ENCODE measurements at places on chromosomes 5 and 9.

- DNase-seq, result no peak
Observed at GRCh38 chr5:122421374-122422079, 109.5 kb downstream of the SNCAIP start.

GRCh38 chr5:169914766-169915165, 65.5 kb downstream of the INSYN2B start:
- no peak for DNase-seq

- DNase-seq, result no peak
Observed at GRCh38 chr5:62168506-62169281, 137.3 kb upstream of the KIF2A start.

DNA sequence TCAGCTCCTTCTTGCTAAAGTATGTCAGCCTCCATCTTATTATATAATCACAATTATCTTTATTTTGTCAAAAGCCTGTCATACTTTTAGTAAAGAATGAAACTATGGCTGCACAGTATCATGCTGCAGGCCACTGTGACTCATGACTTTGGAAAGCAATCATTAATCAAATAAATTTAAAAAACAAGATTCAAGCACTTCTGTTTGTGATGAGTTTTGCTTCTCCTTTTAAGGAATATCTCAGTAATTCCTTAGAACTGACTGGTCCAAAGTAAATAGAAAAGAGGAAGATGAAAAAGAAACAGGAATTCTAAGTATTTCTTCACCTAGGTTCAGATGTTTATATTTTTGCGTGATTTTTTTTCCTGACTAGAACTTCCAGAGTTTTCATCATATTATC, 83.1 kb downstream of the EDIL3 start:
- no peak for DNase-seq

DNA sequence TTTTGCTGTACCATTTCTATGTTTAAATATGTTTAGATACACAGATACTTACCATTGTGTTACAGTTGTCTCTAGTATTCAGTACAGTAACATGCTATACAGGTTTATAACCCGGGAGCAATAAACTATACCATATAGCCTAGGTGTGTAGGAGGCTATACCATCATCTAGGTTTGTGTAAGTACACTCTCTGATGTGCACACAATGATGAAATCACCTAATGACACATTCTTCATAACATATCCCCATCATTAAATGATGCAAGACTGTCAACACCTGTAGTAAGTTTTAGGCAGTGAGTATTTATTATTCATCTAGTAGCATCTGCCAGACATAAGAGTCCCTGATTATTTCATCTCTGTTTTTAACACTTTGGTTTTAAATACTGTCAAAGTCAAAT, 7.3 kb upstream of the DHFR start:
- DNase-seq, result no peak

DNA sequence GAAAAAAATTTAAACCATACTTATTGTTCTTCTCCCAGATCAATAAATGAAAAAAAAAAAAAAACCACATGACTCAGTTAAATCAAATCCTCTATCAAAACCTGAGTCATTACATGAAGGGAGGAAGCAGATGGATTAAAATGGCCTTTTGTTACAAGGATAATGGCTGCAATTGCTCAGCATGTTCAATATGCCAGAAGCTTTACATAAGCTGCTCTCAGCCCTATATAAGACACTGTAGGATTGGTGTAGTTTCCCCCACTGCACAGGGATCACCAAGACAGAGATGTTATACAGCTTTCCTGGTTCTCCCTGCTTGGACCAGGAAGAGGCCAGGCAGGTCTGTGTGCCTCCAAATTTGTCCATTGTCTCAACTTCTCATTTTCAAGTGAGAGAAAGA, 101.6 kb upstream of the MAP1B start:
- DNase-seq, result no peak

DNA sequence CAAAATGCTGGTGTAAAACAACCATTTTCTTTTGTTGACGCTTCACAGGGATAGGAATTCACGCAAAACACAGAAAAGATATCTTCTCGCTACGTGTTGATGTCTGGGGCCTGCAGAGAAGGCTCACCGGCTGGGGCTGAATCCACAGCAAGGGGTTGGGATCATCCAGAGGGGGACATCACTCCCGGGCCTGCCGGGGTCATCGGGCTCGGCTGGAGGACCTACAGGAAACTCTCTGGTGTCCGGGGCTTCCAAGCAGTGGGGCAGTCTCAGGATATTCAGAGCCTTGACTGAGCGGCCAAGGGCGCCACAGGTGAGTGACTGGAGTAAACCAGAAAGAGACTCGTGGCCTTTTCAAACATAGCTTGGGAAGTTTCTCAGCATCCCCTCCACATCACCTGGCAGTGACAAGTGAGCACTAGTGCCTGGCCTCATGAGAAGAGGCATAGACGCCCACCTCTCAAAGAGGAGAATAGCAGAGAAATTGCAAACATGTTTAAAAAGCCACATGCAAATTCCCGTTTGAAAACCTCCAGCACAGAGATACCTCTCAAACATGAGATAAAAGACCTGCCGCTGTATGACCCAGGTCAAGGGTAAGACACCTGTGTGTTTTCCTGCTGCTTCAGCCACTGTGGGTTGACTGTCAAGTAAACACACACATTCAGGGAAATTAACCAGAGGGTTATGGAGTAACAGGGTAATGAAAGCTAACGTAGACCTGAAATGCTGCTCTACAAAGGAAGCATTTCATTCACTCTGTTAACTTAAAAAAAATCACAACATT, 50.8 kb upstream of the SIMC1 start:
- DNase-seq, result no peak

GRCh38 chr9:32289756-32290155, 94.7 kb upstream of the ACO1 start:
- no peak for DNase-seq

GRCh38 chr9:95157481-95158151, 159.9 kb downstream of the FANCC start:
- DNase-seq, result no peak

GRCh38 chr9:122201641-122202040, 27.1 kb downstream of the LHX6 start:
- DNase-seq, result no peak

GRCh38 chr5:96447949-96448348, 14.9 kb upstream of the PCSK1 start:
- DNase-seq, result no peak

- DNase-seq, result no peak
Observed at GRCh38 chr9:113886026-113886369, 9.9 kb downstream of the ZNF618 start.

- no peak for DNase-seq
Observed at GRCh38 chr5:175853573-175854230, 17.7 kb upstream of the CPLX2 start.

DNA sequence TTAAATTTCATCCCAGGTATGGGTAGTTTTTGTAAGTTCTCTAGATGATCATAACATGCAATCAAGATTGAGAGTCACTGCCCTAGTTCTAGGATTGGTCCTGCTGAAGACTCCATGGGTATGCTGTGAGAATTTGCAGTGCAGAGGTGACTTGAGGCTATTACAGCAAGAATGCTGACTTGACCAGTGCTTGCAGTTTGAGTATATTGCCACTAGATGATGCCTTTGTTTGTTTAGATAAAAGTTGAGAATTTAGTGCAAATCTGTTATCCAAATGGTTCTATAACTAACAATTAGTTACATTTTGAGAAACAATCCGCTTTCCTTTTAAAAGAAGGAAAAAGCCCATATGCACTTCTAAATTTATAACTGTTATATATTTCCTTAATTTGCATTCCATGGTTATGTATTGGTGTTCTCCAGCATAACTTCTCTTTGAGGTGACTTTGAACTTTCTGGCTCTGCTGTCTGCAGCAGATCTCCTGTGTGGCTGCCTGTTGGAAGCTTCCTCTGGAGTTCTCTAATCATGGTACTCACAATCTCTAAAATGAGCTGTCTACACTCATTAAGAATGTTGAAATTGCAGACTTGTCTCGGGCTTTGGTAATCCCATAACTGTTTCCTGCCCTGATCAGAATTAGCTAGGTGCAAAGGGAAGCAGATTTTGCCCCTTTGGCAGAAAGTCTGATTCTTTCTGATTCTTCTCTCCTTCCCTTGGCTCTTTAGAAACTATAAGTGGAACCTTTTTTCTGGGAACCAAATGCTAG, 24.9 kb downstream of the MELK start:
- DNase-seq, result no peak

- no peak for DNase-seq
Observed at GRCh38 chr5:143174714-143175398, 228.6 kb downstream of the NR3C1 start.
